Stimulated activated CD8-positive, alpha-beta memory T cell treated with anti-CD3 and anti-CD28 coated beads, Interleukin-4, amount 100 ng/mL, for 1 hour (primary cell): ENCODE measurements at places on chromosomes 7 and 10.

DNA sequence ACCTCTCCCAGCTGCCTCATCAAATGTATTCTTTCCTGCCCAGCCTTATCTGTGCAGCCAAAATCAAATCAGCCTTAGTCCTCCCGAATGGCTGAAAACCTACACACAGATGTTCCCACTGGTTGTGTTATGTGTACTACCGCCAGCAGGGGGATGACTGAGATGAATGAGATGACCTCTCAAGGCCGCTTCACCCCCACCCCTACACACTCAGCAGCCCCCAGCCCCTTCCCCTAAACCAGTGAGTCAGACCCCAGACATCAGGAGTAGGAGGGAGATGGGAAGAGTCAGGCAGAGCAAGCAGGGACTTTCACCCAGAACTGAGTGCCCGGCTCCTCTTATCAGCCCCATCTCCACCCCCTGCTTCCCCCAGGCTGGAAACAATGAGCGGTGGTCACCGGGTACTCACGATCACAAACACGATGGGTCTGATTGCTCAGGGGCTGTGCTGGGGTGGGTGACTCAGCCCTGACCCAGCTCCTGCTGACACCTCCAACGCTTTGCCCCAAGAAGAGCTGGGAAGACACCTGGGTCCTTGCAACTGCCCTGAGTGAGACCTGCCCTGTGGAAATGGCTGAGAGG is 6.5 kb upstream of the C10orf105 start:
- peak; percentile 44 for DNase-seq

- no peak for DNase-seq
Observed at GRCh38 chr7:2896131-2896530, 52.0 kb upstream of the GNA12 start.

DNA sequence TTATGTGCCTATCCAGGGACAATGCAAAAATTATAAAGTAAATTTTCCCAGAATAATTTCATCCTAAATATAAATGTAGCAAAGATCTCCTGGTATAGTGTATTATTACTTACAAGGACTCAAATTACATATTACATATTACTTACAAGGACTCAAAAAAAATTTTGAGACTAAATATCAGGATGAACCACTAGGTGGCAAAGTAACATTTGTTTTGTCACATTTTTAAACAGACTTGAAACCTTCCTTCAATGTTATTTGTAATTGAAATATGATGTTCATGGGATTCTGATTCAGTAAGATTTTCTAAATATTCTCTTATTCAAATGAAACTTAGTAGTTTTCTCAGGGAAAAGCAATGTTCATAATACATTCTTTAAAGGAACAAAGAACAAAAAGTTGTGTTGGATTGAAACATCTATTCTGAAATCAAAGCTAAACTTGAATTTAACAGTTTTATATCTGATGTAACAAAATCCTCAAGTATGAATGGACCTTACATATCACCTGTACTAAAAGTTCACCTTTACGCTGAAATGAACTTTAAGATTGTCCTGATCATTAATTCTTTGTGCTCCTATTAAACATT is 74.3 kb upstream of the GNAI1 start:
- DNase-seq: no peak

DNA sequence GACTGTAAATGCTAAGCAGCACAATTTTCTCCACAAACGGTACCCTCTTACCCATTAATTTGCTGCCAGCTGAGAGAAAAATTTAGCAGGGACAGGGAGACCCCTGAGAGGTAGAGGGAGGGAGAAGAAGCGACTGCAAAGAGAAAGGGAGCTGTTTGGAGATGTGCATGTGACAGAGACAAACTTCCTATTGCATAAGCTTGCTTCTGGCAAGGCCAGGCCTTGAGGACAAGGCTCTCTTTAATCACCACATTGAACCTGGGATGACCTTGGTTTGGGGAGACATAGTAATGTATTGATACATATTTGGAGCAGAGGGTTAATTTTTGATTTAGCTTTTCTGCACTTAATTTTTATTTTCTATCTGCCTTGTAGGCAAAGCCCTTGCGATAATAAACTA is 31.1 kb upstream of the HIBADH start:
- no peak for DNase-seq
